ENCODE measurements at places on chromosomes 1 and 21.

- DNase-seq = no peak
Observed at GRCh38 chr1:230979389-230979716, 459 bp downstream of the ARV1 start.

DNA sequence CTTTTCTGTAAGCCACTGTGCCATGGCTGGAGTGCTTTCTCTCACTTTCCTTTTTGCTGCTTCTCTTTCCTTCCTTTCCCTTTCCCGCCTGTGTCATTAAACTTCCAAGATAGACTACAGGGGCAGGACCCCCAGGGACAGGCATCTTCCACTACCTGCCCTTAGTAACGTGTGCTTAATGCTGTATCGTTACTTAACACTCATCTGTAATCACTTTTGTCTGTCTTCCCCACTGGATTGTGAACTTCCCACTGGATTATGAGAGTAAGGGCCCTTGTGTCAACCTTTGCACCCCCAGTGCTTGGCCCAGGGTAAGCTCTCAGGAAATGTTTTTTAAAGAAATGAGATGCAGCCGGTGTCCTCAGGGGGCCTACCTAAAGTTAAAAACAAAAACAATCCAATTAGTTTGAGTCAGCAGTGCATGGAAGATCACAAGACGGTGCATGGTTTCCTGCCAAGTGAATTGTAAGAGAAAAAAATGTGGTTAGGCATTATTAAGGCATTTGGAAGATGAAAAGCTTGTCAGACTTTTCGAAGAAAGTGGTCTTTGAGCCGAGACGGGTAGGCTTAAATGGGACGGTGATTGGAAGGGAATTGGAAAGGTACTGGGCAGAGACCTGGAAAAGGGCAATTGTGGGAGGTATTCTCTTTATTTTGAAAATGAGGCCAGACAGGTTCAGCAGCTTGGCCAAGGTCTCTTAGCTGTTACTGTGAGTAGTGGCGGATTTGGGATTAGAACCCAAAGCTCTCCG, 958 bp downstream of the LYPLAL1 start:
- DNase-seq = peak; percentile 51

GRCh38 chr1:97013941-97014340, 292.4 kb downstream of the PTBP2 start:
- DNase-seq = no peak

DNA sequence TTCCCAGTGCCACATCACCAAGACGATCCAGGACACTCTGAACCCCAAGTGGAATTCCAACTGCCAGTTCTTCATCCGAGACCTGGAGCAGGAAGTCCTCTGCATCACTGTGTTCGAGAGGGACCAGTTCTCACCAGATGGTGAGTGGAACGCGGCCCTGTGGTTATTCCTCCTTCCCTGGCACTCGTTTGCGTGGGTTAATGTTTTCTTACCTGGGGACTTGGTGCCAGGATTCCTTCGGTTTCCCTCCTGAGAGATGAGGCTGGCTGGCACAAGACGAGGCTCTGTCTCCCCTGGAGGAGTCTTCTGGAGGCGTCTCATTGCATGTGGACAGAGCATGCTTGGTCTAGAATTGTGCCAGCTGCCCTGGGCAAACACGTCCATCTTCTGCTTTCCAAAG, 29.3 kb downstream of the ATP5PO start:
- no peak for DNase-seq

DNA sequence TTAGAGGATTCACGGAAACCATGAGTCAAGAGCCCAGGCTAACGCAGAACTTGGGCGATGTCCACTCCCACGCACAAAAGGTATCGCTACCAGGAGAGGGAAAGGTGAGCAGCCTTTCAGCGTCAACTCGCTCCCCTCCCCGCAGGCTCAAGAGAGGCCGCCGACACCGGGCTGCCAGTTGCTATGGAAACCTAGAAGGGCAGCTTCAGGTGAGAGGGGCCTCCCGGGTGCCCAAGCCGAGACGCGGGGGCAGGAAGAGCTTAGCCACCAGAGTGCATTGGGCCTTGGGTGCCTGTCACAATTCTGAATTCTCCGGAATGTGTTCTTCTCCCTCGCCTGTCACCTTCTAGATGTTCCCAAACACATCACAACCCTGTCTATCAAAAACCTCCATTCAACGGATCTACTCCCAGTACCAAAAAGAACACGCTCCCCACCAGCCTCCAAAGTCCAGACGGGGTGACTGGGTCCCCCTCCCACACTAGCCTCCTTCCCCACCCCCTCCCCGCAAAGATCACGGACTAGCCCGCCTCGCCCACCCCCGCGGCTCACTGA, 694 bp downstream of the MEAF6 start:
- DNase-seq = peak; percentile 57

DNA sequence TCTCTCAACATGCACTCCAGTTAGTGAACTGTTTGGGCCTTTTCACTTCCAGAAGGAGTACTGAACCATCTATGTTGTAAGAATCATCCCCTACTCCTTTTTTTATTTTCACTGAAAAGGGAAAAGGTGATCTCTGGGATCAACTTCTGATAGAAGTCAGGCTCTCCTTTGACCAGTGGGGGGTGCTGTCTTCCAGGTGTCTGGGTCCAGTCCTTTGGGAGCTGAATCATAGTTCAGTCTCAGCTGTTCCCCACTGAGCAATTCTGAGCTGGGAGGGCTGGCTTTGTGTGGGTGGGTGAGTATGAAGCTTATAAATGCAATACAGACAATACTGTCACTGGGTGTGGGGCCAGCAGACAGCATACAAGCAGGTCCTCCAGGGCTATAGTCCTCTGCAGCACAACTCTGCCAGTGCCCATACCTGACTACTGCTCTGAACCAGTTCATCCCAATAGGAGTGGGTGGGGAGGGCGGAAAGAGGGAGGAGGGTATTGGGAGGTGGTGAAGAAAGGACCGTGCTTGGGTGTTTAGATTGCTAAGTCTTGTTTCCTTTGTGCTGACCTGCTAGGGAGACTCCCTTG, 12.5 kb upstream of the SARS1 start:
- DNase-seq = peak; percentile 75

- no peak for DNase-seq
Observed at GRCh38 chr1:160789051-160789701, 6.8 kb upstream of the LY9 start.

DNA sequence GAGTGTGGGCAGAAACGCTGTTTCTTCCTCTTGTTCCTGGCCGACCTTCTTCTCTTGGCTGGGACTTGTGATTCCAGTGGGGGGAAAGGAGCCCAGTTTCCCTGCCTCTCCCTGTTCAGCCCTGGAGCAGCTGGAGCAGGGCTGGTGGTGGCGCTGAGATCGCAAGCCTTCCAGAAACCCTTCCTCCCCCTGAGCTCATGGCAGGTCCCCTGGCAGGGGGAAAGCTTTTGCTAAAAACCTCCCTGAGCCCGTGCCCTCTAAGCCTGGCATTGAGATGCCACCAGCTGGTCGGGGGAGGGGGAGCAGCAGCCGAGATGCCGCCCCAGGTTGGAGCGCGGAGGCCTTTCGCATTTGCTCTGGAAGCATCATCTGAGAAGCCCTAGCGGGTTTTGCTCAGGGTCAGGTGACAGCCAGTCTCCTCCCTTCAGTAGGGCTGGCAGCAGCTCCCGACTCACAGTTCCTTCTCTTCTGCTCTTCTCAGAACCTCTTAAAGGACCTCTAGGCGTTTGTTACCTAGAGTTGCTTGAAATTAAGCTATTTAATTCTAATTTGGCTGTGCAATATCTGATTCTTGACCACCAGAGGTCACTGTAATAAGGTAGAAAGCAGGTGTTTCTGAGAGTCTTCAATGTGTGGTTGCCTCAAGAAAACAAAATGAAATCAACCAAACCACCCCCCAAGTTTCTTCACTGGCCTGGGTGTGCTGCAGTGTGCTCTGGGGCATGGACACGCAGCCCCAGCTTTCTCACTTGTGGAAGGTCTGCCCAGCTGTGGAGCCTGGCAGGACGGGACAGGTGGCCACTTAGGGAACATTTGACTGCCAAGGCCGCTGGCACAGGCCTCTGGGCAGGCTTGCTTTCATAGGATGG, 257.3 kb downstream of the CAMTA1 start:
- peak; percentile 57 for DNase-seq

DNA sequence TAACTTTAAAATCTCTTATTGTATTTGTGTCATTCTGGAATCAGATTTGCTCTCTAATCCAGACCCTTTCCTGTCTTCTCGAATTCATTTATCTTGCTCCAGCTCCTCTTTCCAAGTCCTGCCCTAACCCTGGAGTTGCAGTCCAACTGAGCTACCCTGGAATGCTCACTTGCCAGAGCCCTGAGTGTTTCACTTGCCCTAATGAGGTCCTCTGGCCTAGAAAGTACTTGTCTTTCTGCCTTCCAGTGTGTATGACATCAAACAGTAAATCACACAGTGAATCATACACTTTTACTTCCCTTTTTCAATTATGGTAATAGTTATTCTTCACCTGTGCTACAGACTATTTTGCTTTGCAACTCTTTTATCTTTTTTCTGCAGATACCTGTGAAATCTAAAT, 96.9 kb downstream of the NEK7 start:
- DNase-seq = no peak

DNA sequence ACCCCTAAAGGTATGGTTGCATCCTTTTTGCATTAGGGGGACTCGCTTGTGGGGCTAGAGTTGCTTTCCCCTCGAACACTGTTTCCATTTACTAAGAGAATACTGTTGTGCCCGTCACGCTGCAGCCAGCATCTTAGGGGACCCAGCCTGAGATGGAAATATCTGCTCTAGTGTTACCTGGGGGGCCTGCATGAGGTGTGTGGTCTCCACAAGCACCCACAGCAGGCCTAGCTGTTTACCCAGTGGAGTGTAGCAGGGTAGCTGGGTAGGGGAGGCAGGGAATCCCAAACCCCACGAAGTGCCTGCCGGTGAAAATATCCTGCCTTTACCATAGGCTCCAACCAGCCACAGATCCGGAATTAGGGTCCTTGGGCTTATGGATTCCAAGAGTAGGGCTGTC, 303.6 kb downstream of the PTPRU start:
- no peak for DNase-seq

- DNase-seq = no peak
Observed at GRCh38 chr1:222061711-222062359, 319.9 kb upstream of the DUSP10 start.

GRCh38 chr1:68963353-68963752, 466.5 kb upstream of the DEPDC1 start:
- DNase-seq = no peak

- DNase-seq = peak; percentile 76
Observed at GRCh38 chr1:47491341-47491753, 53.5 kb downstream of the FOXD2 start.

GRCh38 chr21:32887026-32887425, 115.5 kb upstream of the PAXBP1 start:
- no peak for DNase-seq

GRCh38 chr1:1058088-1058905, 15.8 kb downstream of the RNF223 start:
- no peak for DNase-seq

DNA sequence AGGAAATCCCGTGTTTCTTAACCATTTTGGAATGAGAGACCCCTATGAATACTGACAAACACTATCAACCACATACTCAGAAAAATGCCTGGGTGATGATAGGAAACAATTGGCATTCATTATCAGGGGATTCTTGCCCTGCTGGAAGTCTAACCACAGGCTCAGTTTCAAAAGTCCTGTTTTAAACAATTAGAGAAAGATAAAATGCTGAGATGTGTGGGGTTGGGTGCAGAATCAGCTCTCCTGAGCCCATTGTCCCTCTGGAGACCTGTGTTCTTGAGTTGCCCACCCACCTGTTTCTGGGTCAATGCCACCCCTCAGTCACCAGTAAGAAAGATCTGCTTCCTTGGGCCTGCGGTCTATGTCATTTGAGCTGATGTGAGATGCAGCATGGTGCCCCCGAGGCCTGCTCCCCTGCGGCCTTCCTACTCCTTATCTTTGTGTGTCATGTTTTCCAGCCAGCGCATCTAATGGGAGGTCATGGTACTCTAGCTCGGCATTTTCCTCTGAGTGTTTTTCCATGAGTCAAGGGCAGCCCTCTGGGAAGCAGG, 130.3 kb upstream of the PLXNA2 start:
- no peak for DNase-seq

- DNase-seq = peak; percentile 21
Observed at GRCh38 chr21:45263534-45263933, 24.2 kb downstream of the POFUT2 start.

- DNase-seq = no peak
Observed at GRCh38 chr1:76786222-76786621, 81.1 kb upstream of the ST6GALNAC5 start.

DNA sequence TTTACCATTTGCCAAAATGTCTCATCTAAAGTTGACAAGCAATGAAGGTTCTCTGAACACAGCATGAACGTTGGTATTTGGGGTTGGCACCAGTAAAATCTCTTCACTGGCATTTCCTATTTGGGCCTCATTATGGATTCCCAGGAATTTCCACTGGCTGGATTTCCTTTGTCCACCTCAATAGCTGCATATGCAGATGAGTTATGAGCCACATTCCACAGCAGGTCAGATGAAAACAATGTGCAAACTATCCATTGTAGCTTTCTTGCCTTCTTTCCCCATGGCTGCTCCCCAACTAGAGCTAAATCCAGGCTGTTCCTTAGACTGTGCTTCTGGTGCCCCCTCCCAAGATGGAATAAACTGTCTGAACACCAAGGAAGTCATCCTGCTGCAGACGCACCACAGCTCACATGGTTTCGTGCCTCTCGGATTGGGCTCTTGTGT, 168.1 kb upstream of the FGGY start:
- DNase-seq = no peak

DNA sequence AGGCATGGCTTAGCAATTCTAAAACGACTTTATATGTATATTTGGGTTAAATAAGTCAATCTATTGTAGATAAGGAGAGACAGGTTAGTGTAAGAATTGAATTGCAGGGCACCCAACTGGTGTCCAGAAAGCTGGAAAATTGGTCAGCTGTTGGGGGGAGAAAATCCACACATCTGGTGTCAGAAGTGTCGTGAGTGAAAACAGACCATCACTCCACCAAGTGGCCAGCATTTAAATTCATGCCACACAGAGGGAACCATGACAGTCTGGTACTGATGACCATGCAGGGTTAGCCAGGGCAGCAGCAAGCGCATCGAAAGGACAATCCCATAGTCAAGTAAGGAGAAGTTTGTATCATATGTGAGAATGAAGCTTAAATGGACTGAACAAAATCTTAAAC, 11.7 kb downstream of the LAX1 start:
- no peak for DNase-seq

GRCh38 chr21:43812139-43812821, 22.9 kb downstream of the RRP1 start:
- no peak for DNase-seq

GRCh38 chr1:3213730-3214129, 144.7 kb downstream of the PRDM16 start:
- DNase-seq = no peak

- no peak for DNase-seq
Observed at GRCh38 chr1:188769181-188769580, 1708.5 kb downstream of the BRINP3 start.

DNA sequence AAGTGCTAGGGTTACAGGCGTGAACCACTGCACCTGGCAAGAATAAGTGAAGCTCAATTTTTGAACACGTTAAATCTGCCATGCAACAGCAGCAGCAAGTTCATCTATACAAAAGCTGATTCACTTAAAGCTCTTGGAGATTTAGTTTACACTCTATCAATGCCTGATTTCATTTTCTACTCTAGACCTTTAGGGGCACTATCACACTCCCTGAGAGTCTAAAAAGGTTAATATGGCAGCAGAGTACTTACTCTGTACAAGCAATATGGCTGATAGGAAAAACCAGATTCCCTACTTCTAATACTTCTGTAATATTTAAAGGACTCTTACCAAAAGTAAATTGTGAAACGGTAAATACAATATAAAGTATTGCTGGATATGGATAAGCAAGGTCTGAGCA, 4.8 kb downstream of the RBM34 start:
- no peak for DNase-seq

- no peak for DNase-seq
Observed at GRCh38 chr1:150841626-150842025, 33.6 kb upstream of the CTSK start.

- no peak for DNase-seq
Observed at GRCh38 chr1:43995984-43996732, 4.8 kb downstream of the CCDC24 start.
